K562 (cell line): ENCODE measurements at places on chromosomes 6 and 20. TPM values are rescaled to one million over a fixed set of nuclear protein-coding genes. Genes with fewer than 3 reads are reported as not detected.

VSX1 gene
- not detected in 2 replicates for total RNA-seq

SCRT2 gene
- total RNA-seq: 0.47 and 0.75 TPM in 2 replicates

RPP40 gene
- total RNA-seq: 28.1 and 30.2 TPM in 2 replicates

DNA sequence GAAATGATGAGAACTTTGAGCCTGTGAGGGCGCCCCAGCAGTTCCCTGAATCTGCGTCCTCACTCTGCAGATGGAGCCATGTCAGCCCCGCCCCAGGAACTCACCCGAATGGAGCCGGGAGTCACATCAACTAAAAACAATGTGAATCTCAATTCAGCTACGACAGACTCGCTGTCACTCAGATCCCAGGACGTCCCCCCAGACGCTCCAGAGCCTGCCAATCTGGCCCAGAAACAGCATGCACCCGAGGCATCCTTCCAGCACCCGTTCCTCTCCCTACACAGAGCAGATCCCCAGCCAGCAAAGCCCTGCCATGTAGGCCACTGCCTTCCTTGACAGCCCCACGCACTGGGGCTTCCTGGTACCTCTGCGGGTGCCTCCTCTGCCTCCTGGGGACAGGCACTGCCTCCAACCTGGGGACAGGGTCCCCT is 248.0 kb downstream of the TTLL2 start:
- DNase-seq: no peak

DNA sequence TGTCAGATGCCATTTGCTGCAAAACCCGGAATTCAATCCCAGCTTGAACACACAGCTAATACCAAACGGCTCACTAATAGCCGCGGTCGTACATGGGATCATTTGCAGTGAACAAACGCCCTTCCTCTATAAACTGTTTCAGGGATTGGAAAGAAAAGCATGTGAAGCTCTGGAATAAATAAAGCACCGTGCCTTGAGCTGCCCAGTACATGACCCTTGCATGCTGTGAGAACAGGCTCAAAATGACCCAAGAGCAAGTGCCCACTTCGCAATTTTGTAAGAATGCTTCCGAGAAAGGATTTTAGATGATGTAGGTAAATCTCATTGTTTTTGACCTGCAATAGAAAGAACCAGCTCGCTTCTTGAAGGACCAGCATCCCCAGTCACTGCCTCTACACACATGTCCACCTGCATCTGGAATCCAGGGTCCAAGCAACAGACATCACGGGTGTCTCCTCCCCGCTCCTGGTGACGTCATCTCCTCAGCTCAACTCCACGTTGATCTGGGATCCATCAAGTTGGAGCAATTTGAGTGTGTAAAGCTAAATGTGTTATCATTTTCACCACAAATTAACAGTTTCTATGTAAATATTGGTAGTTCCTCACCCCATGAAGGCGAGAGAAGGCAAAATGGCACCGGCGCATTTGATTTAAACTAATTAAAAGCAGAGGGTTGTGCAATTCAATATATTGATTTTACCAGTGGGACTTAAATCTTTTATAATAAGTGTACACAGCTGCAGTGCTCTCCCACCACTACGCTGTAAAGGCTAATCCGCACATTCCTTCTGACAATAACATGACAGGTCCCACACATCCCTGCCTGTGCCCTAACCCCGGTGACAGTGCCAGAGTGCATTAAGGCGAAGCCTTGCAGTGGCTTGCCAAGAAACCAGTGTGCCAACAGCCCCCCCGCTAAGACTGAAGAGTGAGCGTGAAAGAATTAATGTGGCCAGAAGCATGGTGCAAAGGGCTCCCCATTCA is 6.2 kb downstream of the BMP7 start:
- DNase-seq: no peak

GRCh38 chr6:170187669-170188566 is 103.0 kb downstream of the DLL1 start:
- no peak for DNase-seq

- peak; percentile 69 for DNase-seq
Observed at GRCh38 chr6:111377558-111378120, 105.4 kb downstream of the REV3L start.

DNA sequence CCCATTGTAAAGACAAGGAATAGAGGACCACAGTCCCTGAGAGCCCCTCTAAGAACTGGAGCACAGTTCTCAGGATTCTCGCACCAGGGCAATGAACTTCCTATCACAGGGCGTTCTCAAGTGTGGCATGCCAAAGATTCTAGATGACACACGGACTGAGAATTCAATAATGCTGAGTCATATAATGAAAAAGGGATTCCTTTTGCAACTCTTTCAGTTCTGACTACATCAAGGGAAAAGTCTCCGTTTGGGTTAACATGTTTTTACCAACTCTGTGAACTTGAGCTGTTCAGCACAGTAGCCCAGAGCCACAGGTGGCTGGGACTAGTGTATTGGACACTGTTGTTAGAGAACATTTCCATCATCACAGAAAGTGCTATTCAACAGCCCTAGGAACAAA is 3.4 kb downstream of the MED20 start:
- DNase-seq: peak; percentile 36

GRCh38 chr6:168303982-168304751 is 15.4 kb downstream of the DACT2 start:
- no peak for DNase-seq

DNA sequence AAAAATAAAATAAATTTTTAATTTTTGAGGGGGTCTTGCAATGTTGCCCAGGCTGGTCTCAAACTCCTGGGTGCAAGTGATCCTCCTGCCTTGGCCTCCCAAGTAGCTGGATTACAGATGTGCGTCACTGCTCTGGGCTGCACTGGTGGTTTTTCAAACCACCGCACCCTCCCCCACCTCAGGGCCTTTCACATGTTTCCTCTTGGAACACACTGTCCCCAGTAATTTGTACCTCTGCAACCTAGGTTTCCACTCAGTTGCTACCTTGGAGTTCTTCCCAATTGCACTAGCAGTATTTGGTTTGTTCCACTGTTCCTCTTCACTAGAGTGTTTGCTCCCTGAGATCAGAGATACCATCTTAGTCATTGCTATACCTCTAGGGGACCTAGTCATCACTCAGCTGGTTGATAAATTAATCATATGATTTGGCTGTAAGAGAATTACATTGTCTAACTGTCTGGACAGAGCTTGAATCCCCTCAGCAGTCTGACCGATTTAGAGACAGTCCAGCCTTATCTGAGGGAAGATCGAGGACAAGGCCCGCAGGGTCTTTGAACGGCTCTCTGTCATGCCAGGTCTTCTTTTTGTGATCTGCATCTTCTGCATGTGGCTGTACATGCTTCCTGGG is 32.0 kb downstream of the CEP43 start:
- DNase-seq: no peak

- no peak for DNase-seq
Observed at GRCh38 chr20:37484331-37484730, 36.7 kb upstream of the NNAT start.

DNA sequence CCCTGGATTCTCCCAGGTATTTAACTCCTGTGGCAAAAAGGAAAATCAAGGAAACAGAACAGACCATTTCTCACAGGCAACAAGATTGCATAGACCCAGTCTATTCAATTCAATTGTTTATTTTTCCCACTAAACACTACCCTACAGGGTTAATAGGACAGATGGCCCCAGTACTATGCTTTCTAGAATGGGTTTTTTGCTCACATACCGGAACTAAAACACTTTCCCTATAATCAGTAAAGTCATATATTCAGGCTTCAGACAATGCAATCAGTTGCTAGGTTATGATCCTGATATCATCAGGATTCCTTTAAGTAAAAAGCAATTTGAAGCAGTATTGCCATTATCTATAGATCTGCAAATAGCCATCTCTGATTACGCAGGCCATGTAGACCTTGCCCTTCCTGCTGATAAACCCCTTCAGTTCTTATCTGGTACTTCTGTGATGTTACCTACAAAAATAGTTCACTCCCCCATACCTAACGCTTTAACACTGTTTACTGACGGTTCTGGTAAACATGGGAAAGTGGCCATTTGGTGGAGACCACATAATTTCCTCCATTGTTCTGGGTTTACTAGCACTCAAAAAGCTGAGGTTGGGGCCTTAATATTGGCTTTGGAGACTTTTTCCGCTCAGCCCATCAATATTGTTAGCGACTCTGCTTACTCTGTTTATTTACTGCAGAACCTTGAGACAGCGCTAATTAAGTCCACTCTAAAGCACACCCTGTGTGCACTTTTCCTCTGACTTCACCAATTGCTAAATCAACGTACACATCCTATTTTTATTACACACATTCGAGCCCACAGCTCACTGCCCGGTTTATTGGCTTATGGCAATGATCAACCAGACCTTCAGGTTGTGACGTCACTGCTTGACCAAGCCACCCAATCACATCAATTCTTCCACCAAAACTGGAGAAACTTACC is 666.0 kb downstream of the PHF3 start:
- DNase-seq: no peak
